ENCODE measurements at places on chromosomes 7 and 10.

DNA sequence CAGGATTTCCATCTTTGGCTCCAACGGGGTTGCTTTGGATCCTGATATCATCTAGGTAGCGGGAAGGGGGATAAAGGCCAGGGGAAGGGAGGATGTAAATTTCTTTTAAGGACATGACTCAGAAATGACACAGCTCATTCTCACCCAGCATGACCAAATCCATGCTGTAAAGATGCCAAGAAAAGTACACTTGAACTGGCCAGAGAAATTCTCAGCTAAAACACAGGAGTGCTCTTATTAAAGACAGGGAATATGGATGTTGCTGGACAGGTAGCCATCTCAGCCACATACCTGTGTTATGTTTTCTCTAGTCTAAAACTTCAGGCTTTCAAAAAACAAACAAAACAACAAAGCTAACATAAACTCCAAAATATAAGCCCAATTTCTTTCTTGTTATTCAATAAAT is 68.3 kb downstream of the NAMPT start:
- DNase-seq = peak; percentile 93

GRCh38 chr7:44559485-44559884 is 14.2 kb downstream of the DDX56 start:
- no peak for DNase-seq

- no peak for DNase-seq
Measured at GRCh38 chr10:5527332-5528200, 2.8 kb downstream of the CALML3 start.

- DNase-seq = peak; percentile 25
Measured at GRCh38 chr10:61832866-61833481, 68.5 kb upstream of the ARID5B start.

DNA sequence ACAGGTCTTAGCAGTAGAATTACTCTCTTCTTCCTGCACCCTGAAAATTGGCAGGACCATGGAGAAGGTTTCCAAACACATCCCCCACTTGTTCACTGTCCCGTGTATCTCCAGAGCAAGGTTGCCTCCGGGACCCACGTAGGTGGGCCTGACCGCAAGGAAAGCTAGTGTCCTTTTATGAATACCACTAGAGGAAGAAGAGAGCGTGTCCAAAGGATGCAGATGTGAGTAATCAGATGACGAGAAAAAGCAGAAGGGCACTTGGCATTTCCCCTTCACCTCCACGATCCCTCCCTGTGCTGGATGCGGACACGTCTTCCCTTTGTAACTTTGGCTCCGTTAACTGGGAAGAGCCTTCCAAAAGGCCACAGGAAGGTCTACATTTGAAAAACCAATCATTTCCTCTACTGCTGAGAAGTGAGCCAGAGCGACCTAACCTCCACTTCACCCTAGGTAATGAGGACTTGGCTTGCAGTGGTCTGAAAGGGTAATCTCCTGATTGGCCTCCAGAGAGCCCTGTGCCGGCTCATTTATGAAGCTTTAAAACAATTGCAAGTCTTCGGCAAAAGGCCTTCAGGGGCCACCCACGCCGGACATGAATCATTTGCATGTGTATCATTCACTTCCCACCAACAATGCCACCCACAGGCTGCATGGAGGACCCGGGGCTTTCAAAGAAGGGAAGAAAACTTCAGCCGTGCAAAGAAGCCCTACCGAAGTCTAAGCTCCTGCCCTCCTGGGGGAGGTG is 55.4 kb downstream of the LYZL1 start:
- DNase-seq = no peak

- no peak for DNase-seq
Measured at GRCh38 chr7:157409753-157410727, 73.2 kb downstream of the DNAJB6 start.

DNA sequence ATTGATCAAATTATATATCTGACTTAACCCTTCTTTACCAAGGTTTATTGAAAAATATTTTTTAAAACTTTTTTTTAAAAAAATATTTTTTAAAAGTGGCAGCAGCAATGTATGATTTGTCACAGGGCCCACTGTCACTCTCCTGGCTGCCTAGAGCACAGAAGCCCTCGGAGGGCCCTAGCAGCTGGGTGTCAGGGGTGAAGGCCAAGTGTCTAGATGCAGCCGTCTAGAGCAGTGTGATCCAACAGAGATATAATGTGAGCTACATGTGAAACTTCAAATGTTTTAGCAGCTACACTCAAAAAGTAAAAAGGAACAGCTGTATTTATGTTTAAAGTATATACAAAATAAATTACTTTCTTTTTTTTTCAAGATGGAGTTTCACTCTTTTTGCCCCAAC is 112.7 kb downstream of the ARHGAP22 start:
- DNase-seq = no peak

GRCh38 chr10:133439517-133440461 is 14.0 kb upstream of the SCART1 start:
- DNase-seq = no peak

GRCh38 chr10:35353805-35354204 is 17.5 kb downstream of the CCNY start:
- no peak for DNase-seq

DNA sequence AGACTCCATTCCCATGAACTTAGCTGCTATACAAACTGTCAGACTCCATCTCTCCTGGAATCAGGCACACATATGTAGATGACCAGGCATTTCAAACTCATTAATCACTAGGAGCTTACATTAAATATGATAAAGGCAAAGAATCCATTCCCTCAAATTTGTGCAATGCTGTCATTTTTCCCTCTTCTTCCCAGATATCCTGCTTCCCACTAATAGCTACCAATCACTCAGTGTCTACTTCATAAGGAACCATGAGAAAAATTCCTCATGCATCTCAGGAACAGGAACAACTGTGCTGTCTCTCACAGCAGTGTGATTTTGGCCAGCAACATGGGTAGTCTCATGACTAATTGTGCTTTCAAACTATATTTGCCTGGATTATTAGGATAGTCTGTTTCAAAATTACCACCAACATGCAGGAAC is 133.9 kb downstream of the DKK1 start:
- DNase-seq = peak; percentile 10

GRCh38 chr7:30164567-30164966 is 29.8 kb downstream of the MTURN start:
- peak; percentile 63 for DNase-seq

DNA sequence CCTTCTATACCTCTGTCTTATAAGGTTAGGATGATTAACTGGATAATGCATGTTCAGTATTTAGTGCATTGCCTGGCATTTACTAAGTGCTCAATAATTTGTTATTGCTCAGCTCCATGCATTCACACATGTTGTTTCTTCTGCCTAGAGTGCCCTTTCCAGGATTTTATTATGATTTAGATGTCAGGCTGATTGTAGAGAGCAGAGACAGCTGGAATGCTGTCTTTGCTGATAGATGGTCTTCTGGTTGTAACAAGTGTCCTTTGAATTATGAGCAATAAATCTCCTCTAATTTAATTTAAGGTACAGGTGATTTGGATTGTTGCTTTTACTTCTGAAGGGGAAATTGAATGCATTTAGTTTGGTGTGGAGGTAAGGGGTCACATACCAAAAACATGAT is 548.0 kb downstream of the MAGI2 start:
- no peak for DNase-seq
